ENCODE measurements at places on chromosomes 13 and 19.

DNA sequence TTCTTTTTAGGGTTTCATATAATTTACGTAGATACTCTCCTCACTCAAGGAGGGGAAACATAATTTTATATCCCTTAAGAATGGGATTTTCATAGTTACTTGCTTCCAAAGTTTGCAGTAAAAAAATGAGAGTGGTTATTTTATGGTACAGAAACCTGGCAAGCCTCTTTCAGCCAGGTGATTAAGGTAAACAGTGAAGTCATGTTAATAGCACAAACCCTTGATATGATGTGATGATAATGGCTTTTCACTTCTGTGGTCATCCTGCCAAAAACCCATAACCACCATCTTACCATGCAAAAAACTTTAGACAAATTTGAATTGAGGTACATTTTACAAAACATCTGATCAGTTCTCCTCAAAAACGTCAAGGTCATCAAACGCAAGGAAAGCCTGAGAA is 517.8 kb downstream of the SLITRK5 start:
- DNase-seq, result no peak

GRCh38 chr19:10384580-10384979 is 4.2 kb upstream of the TYK2 start:
- DNase-seq, result no peak

DNA sequence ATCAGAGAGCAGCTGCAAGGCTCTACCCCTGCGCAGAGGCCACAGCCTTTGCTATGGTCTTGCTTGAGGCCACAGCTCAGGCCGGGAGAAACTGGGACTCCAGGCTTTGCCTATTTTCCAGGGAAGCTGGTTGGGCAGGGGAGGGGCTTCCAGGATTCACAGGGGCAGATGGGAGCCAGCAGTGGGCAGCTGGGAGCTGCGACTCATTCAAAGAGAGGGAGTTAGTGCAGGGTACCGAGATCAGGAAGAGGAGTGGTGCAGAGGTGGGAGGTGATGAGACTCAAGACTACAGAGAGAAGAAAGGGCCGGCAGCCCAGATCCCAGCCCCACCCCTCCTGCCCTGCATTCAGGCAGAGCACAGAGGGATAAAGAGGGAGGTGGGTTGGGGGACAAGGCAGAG is 12.1 kb downstream of the ADGRE5 start:
- DNase-seq, result no peak

- DNase-seq, result no peak
These were observed 409.1 kb downstream of the TBC1D4 start for GRCh38 chr13:75072891-75073290.
